Mammary epithelial cell (primary cell): ENCODE measurements at places on chromosomes 7 and 10.

DNA sequence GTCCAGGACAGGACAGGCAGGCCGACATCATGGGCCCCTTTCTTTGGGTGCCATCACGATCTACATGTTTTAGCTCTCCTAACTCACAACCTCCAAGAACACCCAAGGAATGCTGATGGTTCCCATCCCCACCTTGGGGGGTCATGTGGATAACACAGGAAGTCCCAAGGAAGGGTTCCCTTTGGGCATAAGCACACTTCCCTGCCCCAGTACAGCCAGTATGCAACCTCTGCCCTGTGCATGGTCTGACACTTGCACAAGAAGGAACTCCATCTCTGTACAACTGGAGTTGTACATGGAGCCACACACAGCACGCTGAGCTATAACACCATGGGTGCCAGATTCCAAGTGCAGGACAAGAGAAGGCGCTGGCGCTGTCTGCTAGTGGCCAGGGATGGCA is 11.0 kb downstream of the MAT1A start:
- DNase-seq: no peak

DNA sequence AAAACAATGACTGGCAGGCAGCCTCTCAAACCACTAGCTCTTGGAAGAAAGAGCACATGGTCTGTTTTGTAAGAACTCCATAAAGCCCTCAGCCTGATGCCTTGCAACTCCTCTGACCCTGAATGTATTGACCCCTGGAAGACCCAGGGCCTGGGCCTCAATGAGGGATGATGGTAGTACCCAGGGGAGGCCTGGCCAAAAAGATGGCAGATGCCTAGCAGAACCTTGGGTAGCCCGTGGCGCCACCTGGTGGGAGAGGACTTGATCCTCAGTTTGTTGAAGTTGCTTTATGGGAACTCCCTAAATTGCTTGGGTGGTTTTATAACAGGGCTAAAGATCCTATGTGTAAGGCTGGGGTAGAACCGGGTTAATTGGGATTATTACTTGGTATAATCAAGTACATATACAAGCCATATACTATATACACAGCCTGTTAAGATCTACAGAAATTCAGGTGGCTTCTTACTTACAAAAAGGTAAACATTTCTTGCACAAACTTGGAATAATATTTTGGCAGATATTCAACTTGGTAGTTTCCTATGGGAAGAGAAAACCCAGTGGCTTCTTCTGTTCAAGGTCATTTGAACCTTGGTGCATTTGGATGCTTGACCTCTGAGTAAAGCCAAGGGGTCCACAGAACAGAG is 95.8 kb upstream of the CACUL1 start:
- peak; percentile 60 for DNase-seq

DNA sequence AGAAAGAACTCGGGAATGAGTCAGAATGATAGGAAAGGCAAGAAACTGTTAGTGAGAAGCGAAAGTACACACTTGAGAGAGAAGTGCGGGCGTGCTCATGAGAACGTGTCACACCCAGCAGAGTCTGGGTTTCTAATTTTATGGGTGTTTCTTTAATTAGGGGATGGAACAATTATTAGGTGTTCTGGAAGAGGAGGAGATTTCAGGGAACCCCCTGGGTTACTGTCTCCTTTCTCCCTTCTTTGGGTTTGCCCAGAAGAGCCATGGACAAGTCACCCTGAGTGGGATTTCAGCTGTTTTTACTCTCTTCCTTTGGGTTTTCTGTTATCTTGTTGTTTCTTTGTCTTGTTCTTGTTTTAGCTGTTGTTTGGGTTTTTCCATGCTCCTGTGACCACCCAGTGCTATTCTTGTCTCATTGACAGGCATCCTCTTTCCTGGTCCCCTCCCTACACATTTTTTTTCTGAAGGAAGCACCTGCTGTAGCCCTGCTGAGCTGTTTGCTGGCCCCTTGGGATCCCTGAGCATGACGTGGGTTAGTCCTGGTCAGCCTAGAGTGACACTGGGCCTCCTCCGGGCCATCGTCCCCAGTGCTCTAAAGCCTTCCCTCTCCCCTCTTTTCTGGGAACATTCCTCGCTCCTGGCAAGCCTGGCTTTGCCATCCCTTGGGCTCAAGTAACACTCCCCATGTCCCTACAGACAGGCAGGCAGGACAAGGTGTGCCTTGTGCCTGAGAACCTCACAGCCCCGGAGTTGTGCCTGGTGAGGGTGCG is 3.5 kb downstream of the SH2D4B start:
- DNase-seq: no peak

- peak; percentile 80 for DNase-seq
Observed at GRCh38 chr10:24435374-24435773, 226.4 kb downstream of the KIAA1217 start.
